ENCODE measurements at places on chromosomes 16 and 17.

- no peak for DNase-seq
These were observed 1.1 kb upstream of the KIFC3 start for GRCh38 chr16:57803134-57803990.

- DNase-seq, result peak; percentile 77
These were observed 4.2 kb downstream of the BORCS6 start for GRCh38 chr17:8185582-8186445.

GRCh38 chr17:338442-339192 lies 14.0 kb downstream of the RPH3AL start:
- DNase-seq, result no peak

DNA sequence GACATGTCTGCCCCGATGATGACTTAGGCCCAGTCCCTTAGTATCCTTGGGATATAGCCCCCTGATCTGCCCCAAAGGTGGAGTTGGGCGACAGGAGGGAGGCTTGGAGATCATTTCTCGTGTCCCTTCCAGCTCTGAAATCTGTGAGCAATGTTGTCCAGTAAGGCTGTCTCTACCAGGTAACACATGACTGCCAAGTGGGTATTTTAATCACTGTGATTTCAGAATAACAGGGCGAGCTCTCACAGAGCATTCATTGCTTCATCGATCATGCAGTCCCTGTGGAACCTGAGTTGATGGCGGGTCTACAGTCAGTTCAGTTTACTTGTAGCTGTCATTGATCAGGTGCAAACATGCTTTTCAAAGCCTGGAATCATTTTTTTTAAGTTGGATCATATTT lies 39.2 kb downstream of the KSR1 start:
- DNase-seq, result no peak

DNA sequence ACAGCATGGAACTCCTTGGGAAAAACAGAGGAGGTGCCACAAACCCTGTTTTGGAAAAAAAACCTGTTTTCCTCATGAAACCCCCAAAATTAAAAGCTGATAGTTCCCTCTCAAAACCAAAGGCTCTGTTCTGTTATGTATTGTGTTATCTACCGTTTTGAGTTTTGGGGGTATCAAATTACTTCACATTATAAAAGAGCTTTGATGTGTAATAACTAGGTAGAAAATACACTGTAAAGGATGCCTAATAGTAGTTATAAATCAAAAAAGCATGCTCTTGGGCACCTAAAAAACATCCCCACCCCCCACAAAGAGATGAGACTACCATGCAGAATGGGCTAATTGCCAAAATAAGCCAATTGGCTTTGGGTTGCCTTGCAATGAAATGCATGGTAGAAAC lies 30.8 kb downstream of the C16orf54 start:
- DNase-seq, result no peak

GRCh38 chr16:11576427-11577289 lies 10.1 kb downstream of the LITAF start:
- no peak for DNase-seq

DNA sequence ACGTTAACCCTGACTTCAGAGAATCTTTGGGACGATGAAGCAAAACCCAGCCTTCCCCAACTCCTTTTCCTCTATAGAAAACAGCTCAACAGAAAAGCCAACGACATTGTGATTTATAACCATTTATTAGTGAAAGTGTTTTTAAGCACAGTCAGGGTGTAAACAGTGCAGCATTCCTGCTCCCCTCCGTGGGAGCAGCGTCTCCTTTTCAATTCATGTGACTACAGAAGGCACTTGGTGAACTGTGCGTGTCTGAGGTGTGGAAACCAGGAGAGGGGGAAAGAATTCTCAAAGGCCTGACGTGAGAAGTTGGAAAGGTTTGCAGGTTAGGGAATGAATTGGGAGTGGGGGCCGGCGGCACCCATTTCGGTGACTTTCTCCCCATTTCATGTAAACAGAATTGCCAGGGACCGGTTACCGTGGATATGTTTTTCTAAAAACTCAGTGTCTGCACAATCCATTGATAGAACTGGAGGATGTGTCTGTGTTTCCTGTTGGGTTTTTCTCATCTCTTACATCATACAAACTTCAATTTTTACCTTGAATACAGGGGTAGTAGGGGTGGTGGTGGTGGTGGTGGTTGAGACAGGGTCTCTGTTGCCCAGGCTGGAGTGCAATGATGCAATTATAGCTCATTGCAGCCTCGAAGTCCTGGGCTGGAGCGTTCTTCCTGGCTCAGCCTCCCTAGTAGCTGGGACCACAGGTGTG lies 53.1 kb downstream of the NDE1 start:
- DNase-seq, result no peak

DNA sequence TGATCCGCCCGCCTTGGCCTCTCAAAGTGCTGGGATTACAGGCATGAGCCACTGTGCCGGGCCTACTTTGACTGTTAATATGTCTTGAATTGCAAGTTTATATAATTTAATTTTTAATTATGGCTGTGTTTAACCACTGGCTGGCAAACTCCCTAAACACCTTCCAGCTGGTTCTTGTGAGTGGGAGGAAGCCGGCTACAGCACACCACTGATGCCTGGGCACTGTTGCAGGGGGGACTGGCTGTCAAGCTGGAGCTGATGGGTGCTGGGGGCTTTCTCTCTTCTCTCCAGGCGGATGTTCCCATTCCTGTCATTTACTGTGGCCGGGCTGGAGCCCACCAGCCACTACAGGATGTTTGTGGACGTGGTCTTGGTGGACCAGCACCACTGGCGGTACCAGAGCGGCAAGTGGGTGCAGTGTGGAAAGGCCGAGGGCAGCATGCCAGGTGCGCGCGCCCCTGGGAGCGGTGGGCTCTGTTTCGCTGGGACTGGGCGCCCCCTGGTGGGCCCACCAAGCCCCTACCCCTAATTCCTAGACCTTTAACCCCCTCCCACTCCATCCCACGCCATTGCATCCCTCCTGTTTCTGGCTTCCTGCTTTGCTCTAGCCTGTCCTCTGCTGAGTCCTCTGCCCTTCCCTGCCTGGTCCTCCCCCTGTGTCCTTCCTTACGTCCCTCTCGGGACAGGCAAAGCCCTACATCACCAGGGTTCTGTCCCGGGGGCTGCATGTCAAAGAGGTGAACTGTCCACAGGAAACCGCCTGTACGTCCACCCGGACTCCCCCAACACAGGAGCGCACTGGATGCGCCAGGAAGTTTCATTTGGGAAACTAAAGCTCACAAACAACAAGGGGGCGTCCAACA lies 9.5 kb downstream of the TBX21 start:
- no peak for DNase-seq

GRCh38 chr16:88454523-88454947 lies 1.5 kb downstream of the ZFPM1 start:
- no peak for DNase-seq

GRCh38 chr17:49554694-49555494 lies 20.8 kb upstream of the NXPH3 start:
- DNase-seq, result no peak

- DNase-seq, result no peak
These were observed 28.1 kb downstream of the HSBP1 start for GRCh38 chr16:83835586-83836566.

DNA sequence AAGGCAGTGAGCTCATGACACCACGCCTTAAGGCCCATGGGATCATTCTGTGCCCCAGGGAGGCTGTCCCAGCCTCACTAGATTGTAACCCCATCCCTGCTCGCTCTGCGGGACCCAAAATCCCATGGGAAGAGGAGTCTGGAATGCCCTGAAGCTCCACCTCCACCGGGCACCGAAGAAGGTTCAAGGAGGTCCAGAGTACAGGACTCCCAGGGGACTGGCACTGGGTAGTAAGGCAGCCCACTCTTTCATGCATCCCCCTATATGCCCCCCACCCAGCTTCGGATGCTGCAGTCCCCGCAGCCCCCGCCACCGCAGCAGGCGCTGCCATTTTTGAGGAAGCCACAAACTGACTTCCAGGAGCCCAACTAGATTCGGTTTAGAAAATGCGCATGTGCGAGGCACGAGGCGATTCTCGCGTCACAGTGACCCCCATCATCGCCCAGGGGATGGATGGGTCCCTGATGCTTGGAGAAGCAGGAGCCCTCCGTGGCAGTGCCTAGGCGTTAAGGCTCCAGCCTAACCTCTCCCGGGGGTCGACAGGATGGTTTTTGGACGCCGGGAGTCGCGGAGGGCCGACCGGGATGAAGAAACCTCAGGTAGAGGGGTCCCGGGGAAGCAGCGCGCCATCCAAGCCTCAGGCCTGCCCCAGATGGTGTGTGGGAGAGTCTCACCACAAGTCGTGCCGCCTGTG lies 1681.0 kb downstream of the TP53TG3F start:
- DNase-seq, result no peak

DNA sequence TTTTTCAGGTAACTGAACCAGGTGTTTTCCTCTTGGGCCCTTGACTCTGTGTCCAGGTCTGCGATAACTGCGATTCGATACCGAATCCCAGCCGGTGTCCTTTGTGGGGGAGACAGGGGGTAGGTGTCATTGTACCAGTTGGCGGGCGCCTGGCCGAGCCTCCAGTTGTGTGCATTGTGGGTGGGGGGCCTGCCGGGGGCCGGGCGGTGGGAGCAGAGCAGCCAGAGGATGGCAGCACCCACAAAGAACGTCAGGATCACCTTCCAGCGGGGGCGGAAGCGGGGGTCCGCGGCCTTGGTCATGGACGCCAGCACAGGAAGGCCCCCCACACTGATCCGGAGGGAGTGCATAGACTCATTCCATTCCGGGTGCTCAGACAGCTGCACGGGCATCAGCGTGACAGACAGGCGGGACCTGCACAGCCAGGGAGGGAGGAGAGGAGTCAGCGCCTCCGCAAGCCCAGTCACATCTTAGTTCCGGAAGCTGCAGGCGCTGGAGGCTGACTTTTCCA lies 12.3 kb downstream of the CANT1 start:
- DNase-seq, result no peak

- no peak for DNase-seq
These were observed 12.4 kb downstream of the NLRC3 start for GRCh38 chr16:3564889-3565141.

- DNase-seq, result no peak
These were observed 9.5 kb downstream of the PNMT start for GRCh38 chr17:39677542-39678339.

- no peak for DNase-seq
These were observed 32.1 kb upstream of the SBK1 start for GRCh38 chr16:28260193-28260592.

- no peak for DNase-seq
These were observed 34.9 kb upstream of the C16orf78 start for GRCh38 chr16:49338611-49339265.

DNA sequence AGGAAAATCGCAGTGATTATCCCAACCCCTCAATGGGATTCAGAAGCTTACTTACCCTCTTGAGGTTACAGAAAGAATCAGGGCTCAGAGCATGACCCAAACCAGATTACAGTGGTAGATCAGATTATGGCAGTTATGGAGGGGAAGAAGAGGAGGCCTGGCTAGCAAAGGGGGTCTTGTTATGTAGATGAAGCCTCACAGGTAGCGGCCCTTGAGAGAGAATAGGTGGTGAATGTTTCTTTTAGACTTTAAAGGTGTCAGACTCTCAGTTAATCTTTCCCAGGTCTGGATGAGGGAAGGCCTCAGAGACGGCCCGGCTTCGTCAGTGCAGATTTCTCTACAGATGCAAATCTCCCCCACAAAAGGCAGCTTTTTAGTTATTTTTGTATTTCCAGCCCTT lies 15.6 kb downstream of the RNF112 start:
- no peak for DNase-seq

DNA sequence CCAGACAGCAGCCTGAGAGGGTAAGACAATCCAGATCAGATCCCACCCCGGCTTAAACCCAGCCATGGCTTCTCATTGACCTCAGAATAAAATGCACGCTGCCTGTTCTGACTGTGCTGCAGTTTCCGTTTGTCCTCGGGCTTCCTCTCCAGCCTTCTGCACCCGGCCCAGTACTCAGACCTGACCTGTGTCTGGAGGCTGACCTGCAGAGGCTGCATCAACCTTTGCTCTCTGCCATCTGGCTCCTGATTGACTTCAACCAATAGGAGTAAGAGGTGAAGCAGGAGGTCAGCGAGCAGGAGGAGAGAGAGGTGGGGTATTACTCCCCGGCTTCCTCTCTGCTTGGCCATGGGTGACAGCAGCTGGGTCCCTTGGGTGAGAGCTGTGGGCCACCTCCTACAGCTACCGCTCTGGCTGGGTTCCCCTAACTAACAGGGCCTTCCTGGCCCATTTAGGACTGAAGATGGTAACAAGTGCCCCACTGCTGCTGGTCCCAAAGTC lies 46.7 kb downstream of the C16orf82 start:
- no peak for DNase-seq

DNA sequence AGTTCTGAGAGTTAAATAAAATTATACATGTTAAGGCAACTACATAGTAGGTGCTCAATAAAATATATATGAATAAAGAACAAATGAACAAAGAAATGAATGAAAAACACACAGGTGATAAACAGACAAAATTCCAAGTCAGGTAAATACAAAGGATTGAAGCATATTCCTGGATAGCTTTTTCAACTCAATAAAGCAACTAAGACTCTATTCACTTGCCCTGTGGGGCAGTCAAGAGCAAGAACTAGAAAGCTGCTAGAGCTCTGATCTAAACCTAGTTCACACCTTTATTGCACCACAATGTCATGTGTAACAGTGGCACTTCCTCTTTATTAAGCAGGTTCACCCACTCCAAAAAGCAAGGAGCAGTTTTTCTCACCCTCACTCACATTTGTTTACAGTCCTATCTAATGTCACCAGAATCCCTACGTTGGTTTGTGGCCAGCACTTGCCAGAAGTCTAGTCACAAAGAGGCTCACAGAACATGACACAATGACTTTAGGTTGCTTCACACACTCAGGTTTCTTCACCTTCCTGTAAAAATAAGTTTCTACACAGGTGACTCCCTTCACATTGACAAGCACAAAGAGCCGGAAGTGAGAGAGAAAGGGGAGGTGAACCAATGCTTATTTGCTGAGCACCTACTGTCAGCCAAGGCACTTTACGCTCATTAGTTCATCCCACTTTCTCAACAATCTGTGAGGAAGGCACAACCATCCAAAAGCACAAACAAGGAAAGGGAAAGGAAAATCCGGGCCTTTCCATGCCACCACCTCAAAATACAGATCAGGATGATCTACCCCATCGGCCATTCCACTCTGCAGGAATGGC lies 70.8 kb downstream of the XPO6 start:
- DNase-seq, result no peak

- DNase-seq, result no peak
These were observed 76.5 kb upstream of the TNRC6C start for GRCh38 chr17:77882040-77882439.

- no peak for DNase-seq
These were observed 17.7 kb downstream of the SIAH1 start for GRCh38 chr16:48367441-48368049.

GRCh38 chr16:67000384-67001351 lies 12.3 kb downstream of the CES4A start:
- no peak for DNase-seq

GRCh38 chr17:48722915-48723422 lies at the start of gene PRAC2:
Gene PRAC2 (plus strand): TSS chr17:48723185. CDS start chr17:48724411, 1,226 bp downstream.
- no peak for DNase-seq

GRCh38 chr16:70805787-70806186 lies 4.8 kb upstream of the VAC14 start:
- DNase-seq, result no peak

DNA sequence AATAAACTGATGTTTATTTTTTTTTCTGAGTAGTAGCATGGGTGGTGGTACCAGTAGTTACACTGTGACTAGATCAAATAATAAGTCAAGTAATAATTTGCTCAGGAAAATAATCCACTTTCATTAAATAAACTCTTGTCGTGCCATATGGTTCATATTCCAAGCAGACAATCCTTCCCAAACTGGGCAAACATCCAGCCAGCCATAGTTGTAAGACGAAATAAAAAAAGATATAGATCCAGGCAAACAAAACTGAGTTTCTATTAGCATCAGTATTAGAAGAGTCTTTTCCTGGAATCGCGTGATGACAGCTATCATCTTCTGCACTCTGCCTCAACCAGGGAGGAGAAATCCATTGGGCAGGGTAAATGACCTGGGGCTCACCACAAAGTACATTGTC lies 508.4 kb upstream of the GOT2 start:
- no peak for DNase-seq

- no peak for DNase-seq
These were observed 23.5 kb upstream of the DNAJA2 start for GRCh38 chr16:46996952-46997458.

All from NCI-H1930 (cell line).